Activated CD8-positive, alpha-beta memory T cell treated with anti-CD3 and anti-CD28 coated beads, Interleukin-2, amount 50 U/mL, for 4 hours (primary cell): ENCODE measurements at places on chromosomes 6 and 20.

DNA sequence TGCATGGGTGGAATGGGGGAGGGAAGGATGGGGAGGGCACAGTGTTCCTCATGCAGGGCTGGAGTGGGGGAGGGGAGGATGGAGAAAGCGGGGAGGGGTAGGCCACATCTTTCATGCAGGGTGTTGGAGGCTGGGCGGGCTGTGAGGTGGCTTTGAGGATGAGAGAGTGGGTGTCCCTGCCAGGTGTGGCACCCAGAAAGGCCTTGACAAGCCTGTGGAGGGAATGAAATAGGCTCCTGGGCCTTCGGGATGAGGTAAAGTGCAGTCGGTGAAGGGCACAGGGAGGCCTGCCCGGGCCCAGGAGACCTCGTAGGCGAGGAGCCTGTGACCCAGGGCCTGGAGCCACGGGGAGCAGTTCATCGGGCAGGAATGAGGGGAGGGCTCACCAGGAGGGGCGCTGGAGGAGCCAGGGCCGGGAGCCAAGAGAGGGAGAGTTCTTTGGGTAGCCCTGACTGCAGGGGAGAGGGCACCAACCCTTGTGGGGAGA lies 7.6 kb downstream of the CEBPB start:
- DNase-seq = no peak

- DNase-seq = no peak
These were observed 816 bp downstream of the NPEPL1 start for GRCh38 chr20:58693226-58694006.

- no peak for DNase-seq
These were observed 26.9 kb upstream of the CBLN4 start for GRCh38 chr20:56032251-56032650.

DNA sequence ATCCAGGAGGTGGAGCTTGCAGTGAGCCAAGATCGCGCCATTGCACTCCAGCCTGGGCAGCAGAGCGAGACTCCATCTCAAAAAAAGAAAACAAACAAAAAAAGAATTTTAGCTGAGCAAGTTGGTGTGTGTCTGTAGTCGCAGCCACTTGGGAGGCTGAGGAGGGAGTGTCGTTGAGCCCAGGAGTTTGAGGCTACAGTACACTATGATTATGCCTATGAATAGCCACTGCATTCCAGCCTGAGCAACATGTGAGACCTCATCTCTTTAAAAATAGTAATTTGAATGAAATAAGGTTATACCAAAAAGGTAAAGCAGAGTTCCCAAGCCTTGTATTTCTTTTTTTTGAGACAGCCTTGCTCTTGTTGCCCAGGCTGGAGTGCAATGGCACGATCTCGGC lies 19.8 kb downstream of the MTRES1 start:
- DNase-seq = no peak

DNA sequence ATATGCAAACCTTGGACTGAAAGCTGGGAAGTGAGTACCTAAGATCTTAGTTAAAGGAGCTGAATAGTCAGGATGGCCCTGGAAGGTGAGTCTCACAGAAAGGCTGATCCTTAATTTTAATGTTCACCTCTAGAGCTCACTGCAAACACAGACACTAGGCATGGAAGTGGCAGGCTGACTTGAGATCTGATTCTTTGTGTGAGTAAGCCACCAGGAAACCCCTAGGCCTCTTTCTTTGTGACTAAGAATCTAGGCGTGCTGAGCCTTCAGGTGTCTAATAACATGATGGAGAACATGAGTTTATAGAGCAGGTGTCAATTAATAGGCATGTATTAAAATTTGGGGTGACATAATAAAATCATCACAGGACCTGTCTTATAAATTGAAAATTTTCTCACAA lies 642.2 kb downstream of the EYS start:
- no peak for DNase-seq

DNA sequence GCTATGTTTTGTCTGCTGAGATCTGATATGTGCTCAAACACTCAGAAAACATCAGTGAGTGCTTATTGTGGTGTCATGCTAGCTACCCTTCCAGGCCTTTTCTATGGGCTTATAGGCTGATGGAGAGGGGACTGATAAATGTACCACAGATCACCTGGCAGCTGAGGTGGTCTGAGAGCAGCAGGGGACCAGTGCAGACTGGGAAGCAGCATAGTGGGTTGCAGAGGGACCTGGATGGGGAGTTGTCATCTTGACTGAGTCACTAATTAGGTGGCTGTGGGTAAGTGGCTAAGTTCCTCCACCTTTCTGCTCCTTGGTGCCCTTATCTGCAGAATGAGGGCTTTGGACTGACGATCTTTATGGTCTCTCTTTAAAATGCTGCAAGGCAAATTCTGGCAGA lies 2.8 kb downstream of the TMEM200A start:
- DNase-seq = no peak

DNA sequence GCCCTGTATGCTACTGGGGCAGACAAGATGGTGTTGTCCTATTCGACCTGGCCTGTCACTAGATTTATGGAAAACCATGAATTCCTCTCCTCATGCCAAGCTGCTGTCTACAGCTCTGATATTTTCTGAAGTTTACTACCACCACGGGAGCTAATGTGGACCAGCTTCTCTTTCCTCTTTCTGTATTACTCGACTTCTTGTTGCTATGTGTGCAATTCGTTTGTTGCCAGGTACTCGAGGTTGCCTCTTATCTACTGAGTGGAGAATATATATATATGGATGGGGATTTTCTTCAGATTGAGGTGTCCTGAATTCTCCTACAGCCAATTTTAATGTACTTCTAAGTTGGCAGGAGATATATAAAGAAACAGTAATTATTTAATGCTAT lies 34.7 kb downstream of the MAN1A1 start:
- DNase-seq = no peak

DNA sequence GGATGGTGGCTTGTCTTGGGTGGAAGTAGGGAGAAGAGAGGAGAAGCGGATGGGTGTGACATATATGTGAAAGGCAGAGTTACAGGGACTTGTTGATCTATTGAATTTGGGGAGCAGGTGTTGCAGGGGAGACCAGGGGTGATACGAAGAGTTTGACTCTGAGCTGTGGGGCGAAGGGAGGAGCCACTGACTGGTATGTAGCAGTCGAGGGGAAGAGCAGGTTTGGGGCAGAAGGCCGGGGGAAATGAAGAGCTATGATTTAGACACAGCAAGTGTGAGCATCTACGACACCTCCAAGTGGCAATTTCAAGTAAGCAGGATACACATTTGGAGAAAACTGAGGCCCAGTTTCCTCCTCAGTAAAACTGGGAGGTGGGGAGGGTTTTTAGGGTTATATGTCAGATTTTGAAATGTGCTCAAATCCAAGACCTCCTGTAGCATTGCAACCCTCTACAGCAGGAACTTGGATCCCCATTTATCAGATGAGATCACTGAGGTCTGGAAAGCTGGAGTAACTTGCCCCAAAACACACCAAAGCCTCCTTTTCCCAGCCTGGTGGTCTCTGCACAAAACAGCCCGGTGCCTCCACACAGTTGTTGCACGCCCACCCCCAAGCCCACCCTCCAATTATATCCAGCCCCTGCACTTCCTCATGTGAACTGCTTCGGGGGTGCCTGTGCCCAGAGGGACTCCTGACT lies 137.8 kb downstream of the PREX1 start:
- DNase-seq = no peak

DNA sequence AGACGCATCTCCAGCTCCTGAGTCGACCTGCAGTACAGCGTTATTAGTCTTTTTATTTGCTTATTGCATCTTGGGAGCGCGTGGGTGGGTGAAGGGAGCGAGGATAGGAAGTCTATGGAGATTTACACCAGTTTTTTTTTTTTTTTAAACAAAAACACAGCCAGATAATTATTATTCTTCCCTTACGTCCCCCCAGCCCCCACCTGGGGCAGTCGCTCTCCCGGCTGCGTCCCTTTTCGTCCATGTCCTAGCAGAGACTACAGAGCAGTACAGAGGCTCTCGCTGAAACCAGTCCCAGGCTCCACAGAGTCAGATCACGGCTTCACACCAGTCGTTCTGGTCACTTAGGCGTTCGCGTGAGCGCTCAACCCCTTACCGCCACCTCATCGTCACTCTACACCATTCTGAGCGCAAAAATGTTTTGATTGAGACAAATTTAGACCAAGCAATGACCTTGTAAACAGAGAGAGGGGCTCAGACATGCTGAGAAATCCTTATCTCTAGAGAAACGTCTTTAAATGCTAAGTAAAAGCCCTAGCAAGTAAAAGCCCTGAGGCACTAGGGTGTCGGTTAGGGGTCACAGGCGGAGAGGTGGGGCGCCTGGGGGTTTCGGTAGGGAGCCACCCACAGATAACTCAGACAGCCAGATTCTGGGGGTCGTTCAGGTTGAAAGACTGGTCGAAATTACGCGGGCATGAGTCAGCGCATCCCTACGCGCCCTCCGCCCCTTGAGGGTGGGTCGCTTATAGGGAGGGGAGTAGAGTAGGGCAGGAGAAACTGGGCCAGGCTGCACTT lies 975 bp upstream of the PPT2 start:
- peak; percentile 20 for DNase-seq

GRCh38 chr6:123925842-123926399 lies 122.3 kb downstream of the NKAIN2 start:
- DNase-seq = no peak

GRCh38 chr6:19137505-19137904 lies 699.7 kb upstream of the ID4 start:
- DNase-seq = no peak

DNA sequence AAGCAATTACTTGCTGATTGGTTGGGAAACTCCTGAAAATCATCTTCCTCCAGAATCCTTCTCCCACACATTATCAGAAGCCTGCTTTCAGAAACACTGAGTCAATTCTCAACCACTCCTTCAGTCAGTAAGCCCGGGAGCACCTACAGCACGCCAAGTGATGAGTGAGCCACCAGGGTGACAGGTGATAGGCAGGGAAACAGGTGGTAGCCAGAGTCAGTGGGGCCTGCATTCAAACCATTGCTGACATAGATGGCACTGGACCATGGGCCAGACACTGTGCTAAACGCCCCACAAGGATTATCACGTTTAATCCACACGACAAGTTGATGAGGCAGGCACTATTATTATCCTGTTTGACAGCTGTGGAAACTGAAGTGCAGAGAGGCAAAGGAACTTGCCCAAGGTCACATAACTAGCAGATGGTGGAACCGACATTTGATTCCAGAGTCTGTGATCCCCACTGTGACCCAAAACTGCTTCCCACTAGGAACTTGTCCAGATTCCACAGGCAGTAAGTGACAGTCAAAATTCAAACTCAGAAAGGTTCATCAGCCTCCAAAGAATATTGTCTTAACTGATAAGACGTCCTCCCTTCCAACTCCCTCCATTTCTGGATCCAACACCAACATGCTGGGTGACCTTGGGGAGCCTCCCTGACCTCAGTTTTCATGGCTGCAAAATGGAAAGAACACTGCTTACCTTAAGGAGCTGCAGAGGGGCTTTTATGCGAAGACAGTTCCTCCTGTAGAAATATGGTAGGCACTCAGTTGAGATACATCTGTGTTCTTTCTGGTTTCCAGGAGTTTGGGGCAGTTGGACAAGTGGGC lies 23.9 kb upstream of the TOP1 start:
- DNase-seq = no peak

- no peak for DNase-seq
These were observed 542.9 kb upstream of the JAG1 start for GRCh38 chr20:11216451-11217314.

DNA sequence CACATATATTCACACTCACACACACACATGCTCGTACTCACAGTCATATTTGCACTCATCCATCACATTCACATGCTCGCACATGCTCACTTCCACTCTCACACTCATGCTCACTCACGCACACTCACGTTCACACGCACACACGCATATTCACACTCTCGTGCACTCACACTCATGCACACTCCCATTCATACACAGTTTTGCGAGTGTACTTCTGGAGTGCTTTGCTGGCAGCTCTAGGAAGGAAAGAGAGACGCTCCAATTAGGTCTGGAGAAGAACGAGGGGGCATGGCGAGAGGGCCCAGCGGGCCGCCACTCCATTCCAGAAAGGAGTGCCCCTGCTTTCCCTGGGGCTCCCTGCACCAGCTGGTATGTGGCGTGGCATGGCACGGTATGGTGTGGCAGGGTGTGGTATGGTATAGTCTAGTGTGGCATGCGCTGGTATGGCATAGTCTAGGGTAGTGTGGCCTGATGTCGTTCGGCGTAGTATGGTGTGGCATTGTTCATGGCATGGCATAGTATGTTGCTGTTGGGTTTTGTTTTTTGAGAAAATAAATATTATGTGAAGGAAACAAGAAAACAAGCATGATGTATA lies 216.8 kb upstream of the CDYL start:
- no peak for DNase-seq

DNA sequence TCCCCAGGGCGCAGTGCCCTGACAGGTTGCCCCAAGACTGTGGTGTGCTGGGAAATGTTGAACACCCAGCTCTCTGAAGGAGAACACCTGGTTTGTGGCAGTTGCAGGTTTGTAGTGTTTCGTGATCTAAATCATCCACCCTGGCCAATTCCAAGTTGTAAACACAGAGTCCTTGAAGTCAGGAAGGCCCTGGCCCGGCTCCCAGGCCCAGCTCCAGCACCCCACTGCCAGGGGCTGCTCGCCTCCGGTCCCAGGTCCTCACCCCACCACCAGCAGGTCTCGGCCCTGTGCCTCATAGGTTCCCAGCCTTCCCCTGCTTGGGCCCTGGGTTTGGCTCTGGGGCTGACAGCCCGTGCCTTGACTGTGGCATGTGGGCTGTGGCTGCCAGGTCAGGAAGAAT lies 121.4 kb upstream of the MLN start:
- no peak for DNase-seq

GRCh38 chr20:24698706-24699206 lies 229.3 kb downstream of the SYNDIG1 start:
- DNase-seq = no peak

DNA sequence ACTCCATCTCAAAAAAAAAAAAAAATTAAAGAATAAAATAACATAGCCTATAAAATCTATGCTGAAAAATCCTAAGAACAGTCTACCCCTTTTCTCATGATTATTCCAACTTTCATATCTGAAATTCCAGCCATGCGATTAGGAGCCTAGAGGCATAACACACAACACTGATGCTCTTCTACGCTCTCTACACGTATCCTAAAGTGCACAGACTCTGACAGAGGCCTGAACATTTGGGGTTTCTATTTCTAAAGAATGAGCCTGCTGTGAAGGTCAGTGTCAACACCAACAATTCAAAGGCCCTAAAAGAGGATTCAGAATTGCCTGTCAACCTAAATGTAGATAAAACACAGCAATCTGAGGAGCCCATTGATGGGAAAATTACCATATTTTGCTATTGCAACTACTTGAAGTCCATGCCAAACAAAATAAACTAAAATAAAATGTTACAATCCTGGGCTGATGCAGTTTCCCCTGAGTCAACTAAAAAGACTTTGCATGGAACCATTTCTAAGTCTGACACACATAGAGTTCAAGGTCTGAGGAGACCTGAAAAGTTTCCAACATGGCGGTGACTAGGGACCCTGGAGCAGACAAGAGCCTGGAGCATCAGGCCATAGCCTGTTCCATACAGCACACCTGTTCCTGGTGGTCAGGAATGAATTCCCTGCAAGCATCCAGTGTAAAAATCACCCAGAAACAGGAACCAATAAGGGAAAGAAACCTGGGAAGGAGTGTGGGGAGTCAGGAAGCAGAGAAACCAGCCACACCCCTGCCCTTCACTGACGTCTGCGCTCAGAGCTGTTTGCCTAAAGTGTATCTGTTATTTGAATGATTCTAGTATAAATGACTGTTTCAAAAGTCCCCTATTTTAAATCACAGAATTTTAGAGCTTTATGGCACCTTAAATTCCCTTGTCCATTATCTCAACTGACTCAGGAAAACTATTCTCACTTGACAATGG lies 11.8 kb downstream of the NINL start:
- no peak for DNase-seq

GRCh38 chr20:43068482-43068881 lies 121.2 kb downstream of the PTPRT start:
- no peak for DNase-seq
